Immature natural killer cell (primary cell): ENCODE measurements at places on chromosomes 4 and X.

DNA sequence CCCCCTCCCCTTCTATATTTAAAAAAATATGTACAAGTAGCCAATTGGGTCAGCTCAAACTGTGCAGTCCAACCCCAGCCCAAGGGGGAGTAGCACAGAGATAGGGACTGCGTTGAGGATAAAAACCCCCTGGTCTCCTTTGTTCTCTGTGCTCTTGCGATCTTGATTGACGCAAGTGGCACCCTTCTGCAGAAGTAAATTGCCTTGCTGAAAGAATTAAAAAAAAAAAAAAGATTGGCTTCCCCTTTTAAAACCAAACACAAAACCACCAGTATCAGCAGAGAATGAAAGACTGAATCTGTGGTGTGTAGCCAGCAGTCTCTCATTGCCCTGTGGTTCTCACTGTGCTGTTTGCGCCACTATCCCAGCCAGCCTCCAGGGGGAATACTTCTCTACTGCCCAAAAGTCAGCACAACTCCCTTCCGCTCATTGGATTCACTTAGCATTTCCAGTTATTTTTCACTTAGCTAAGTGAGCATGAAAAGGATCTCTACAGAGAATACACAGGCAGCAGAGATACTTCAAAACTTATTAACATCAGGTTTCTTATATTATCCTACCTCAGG, 29.7 kb downstream of the MANBA start:
- no peak for DNase-seq

DNA sequence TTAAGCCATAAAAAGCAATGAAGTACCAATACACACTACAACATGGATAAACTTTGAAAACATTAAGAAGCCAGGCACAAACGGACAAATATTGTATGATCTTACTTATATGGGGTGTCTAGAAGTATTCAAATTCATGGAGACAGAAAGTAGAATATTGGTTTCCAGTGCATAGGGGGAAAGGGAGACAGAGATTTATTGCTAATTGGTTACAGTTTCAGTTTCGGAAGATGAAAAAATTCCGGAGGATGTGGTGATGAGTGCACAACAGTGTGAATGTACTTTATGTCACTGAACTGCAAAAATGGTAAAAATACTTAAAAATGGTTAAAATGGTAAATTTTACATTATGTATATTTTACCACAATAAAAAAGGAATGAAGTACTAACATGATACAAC, 5.1 kb upstream of the PRDX4 start:
- peak; percentile 32 for DNase-seq

DNA sequence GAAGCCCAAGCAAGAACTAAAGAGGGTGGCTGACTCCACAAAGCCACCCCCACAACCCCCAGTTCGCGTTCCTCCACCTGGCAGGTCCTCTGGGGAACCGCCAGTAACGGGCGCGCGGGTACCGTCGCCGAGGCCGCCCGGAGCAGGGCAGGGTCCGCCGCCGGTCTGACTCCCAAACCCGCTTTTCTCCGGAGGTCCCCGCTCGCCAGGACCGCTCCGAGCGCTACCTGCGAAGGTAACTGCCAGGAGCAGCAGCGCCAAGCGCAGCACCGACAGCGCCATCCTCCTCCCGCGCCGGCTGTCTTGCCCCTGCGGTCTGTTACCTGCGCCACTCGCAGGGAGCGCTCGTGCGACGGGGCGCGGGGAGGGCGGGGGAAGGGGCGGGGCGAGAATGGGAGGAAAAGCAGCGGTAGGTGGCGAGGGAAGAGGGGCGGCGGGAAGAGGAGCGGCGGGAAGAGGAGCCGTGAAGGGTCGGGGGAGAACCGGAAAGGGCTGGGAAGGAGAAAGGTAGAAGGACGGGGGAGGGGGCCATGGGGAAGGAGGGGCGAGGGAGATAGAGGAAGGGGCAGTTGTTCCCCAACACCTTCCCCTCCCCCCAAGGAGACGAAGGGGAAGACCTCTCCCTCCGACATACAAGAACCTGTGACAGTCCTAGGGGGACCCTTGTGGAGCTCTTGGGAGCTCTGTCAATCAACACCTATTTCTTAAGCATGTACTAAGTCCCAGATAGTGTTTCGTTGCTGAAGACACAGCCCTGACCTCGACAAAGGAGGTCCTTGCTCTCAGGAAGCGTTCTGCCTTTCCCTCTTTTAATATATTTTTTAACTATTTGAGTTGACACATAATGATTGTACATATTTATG, at the start of gene SPINK2:
TSS of gene SPINK2 (minus strand) at position 321 of the 863 bp plus-strand sequence. CDS start at position 282, 39 bp downstream.
- peak; percentile 39 for DNase-seq

- DNase-seq, result no peak
These were observed 18.2 kb downstream of the HOPX start for GRCh38 chr4:56662782-56663468.

DNA sequence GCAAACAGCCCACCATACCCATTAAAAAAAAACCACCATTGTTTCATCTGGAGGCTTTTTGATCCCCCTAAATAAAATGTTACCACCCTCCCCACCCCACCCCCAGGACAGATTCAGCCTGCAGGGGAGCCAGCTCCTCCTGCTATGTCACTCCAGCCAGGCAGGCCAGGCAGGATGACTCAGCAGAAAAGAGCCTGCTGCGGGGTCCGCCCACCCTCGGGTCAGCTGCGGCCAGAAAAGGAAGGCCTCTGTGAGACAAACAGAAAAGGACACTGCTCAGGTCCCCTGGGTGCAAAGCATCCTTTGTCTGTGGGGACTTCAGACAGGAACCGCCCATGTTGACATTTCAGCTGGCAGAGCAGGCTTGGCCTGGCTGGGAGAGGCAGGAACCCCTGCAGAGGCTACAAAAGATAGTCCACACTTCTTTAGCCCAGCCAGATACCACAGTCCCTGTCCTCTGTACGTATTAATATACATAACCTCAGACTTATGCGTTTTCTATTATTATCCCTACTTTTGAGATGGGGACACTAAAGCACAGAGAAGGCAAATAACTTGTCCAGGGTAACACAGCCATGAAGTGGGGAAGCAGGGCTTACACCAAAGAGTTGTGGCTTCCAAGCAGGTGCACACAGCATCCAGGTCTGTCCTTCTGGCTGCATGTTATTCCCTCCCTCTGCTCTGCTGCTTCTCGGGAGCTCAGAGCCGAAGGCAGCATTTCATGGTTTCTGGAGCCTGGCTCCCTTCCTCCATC, 147.7 kb downstream of the CPEB2 start:
- no peak for DNase-seq

DNA sequence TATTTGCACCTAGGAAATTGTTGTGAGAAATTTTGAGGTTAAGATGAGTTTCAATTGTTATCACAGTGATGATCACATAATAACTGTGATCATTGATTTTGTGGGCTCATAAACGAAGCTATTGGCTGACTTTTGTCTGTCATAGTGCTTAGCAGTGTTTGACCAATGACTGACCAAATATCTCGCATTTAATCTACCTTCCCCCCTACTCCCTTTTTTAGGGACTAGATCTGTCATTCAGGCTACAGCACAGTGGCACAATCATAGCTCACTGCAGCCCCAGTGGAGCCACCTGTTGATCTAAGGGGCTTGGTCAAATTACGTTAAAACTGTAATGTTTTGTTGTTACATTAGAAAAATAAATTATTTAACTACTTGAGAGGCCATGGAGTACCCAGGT, 1.5 kb downstream of the FUNDC2 start:
- no peak for DNase-seq

DNA sequence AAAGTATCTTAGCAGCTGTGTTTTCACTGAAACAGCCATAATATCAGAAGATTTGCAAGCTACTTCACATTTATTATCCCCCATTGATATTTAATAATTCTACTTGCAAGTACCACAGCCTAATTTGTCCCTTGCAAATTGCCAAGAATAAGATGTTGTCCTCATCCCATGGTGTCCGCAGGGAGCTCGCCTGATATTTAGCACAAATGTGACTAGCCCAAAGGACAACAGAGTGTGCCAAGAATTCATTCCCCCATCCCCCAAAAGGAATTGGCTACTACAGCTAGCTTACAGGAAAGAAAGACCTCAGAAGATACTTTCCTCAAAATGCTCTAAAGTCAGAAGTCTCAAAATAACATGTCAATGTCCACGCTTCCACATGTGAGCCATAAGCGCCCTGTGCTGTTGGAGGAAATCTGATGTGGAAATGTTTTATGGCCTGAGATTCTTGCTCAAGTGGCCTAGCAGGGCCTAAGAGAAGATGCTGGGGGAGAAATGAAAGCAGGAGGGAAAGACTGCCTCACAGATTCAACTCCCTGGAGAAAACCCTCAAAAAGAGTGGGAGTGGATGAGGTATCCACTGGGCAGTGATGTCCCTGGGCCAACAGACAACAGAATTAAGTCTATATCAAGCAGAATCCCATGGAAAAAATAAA, 111.4 kb downstream of the SH3KBP1 start:
- DNase-seq, result no peak

- no peak for DNase-seq
These were observed 20.4 kb upstream of the ADD1 start for GRCh38 chr4:2823301-2823670.

- DNase-seq, result no peak
These were observed 71.1 kb downstream of the CLOCK start for GRCh38 chr4:55475394-55476243.

DNA sequence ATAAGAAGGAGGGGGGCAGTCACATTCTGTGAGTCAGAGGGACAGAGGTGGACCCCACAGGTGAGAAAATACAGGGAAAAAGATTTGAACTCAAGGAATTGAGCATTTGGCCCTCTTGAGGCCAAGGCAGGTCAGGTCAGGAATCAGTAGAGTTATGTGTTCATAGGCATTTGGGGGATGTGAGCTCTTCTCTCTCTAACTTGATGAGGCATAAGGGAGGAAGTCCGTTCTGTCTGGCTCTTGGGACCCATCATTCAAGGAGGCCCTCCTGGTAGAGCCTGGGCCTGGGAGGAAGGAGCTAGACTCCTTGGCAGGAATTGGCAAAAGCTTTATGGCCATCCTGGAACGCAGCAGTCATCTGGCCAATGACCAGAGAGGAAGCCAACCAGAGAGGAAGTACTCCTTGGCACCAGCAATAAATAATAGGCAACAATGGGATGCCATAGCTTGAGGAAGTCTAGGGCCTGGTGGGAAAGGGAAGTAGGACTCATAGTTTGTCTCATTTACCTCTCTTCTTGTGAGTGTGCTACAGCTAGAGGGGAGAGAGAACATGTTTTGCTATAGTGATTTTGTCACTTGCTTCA, 53.0 kb downstream of the MSN start:
- no peak for DNase-seq

DNA sequence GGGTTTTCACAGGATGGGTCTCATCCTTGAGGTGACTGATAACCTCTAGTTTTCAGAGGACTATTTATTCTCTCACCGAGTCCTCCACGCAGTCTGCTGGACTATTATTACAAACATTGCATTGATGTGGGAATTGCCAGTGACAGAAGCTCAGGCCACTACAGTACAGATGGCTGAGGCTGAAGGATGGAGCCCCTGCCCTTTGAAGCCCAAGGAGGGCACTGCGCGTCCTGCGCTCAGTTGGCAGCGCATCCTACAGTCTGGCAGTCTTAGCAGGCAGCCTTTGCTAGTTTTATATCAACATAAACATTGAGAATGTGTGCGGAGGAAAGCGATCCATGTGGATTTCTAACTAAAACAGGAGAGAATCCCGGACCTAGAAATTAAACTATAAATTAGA, 1.5 kb upstream of the RELL1 start:
- no peak for DNase-seq

DNA sequence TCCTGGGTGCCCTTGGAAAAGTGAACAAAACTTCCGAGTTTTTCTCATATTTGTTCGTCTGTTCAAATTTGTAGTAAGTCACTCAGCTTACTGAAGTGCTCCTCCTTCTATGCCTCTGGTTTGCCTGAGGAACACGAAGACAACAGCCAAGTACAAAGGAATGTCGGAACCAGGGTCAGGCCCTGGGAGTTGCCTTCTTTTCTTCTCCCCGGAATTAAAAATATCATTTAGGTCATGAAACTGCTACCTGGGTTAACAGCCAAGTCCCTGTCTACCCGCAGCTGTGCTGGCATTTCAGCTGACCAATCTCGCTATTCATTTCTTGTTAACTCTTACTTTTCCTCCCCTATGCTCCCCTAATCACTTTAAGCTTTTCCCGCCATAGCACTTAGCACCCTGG, 137.6 kb upstream of the TEX13D start:
- no peak for DNase-seq

DNA sequence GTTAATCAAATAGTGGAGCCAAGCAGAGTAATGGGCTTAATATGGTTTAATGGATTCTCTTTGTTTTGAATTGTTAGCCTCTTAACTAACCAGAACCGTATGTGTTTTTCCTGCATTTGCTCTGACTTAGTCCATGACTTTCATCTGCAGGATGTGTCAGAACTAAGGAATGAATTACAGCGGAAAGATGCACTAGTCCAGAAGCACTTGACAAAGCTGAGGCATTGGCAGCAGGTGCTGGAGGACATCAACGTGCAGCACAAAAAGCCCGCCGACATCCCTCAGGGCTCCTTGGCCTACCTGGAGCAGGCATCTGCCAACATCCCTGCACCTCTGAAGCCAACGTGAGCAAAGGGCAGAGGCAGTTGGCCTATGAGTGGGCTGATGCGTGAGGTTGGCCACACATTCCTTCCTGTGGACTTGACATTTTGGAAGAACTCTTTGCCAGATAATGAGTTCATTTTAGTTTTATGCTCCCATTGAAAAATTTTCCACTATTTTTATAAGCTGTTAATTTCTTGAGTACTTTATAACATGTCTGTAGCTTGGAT, 9.1 kb downstream of the MED28 start:
- DNase-seq, result no peak

- no peak for DNase-seq
These were observed 1087.1 kb downstream of the C4orf33 start for GRCh38 chr4:130183096-130183495.
